ENCODE measurements at places on chromosomes 5 and 9. TPM values are rescaled to one million over a fixed set of nuclear protein-coding genes. Genes with fewer than 3 reads are reported as not detected.

The NPR2 gene
- total RNA-seq = 34.3 TPM

DNA sequence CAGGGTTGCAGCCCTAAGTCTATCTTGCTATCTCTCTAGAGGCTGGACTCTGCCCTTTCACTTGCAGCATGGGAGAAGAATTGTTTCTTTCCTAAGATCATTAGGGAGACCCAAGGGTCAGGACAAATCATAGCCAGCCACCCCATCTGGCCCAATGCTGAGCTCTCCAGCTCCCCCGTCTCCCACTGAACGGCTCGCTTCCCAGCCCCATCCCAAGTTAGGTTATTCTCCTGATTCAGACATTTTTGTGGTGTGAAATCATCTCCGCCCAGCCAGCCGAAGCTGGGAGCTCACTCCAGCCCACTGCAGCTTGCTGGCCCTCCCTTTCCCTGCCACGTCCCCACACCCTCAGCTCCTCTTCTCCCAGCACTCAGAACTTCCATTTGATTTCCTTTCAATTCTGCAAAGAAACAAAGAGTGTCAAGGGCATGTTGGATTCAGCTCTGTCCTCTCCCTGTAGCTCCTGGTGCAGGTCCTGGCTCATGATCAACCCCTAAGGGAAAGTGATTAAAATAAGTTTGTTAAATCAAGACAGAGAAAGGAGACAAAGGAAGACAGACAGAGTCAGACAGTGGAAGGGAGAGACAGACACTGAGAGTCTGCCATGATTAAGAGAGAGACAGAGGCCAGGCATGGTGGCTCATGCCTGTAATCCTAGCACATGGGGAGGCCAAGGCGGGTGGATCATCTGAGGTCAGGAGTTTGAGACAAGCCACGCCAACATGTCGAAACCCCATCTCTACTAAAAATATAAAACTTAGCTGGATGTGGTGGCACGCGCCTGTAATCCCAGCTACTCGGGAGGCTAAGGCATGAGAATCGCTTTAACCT, 12.6 kb upstream of the SPARC start:
- DNase-seq = peak; percentile 45

GRCh38 chr9:90970608-90971007, 169.0 kb downstream of the SYK start:
- DNase-seq = no peak

DNA sequence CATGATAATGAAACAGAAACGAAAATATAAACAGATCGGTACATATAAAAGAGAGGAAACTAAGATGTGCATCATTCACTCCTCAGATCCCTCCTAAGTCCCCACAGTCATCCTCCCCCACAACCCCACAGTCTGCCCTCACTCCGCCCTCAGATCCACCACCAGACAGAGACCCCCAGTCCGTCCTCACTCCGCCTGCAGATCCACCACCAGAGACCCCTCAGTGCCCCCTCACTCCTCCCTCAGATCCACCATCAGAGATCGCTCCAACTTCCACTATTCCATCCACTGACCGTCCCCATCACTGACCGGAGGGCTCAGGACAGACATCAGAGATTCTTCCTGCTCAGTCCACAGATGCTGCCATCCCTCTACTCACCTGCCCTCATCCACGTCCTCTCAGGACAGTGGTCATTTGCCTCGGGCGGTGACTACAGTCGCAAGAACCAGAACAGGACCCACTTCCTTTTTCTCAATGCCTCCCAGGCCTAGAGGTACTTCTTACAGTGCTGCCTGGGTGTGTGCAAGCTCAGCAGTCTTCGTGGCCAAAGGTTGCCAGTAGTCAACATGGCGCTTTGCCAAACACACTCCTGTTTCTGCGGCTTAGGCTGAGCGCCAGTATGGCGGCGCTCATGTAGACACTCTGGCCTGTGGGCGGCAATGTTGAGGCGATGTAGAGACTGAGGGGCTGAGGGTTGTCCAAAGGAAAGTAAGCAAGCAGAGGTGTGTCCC, 8.3 kb upstream of the SPATA31C1 start:
- DNase-seq = no peak

The MARCHF3 gene
- total RNA-seq = 1.8 TPM

- DNase-seq = no peak
Observed at GRCh38 chr9:114310471-114311450, 12.1 kb upstream of the ORM1 start.

DNA sequence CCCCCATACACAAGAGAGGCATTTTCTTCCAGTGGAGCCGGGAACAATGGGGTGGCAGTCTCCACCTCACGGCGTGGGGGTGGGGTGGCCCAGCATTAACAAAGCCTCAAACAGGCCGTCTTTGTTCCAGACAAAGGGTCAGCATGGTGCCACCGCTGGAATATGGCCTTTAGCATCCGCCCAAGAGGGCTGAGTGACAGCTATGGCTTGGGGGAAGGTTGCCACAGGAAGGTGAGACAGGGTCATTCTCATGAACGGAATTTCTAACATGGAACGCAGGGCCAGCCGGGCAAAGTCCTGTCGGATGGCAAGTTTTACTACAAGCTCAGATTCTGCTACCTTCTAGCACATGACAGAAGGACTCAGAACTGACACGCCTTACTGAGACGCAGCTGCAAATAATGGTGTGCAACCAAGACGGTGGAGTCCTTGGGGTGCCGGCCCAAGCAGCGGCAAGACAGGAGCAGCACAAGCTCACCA, 64.0 kb downstream of the OTULIN start:
- no peak for DNase-seq

DNA sequence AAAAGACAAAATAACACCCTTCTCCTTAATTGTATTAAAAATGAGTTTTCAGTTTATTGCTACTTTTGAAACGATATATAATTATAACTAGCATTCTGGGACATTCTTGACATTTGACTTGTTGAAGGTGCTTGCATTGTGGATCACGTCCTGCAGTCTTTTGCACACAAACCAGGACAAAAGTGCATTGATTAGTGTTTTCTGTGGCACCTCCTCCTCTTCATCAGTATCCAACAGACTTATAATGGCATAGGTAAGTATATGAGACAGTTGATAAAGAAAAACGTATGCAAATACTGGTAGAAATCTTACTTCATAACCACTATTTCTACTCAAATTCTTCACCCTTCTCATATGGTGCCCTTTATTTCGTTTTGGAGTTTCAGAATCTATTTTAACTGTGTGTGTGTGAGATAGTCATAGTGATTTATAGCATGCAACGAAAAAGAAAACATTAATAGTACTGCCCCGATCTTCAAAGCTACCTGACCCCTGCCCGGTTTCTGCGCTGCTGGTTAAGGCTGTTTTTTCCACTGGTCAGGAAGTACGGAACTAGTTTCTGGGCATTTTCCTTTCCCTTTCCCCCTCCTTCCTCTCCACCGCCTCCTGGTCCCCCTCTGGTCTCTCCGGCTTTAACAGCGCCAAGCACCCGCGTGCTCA, 639 bp upstream of the RASA1 start:
- DNase-seq = no peak

The SPTAN1 gene
- 508 TPM for total RNA-seq

GRCh38 chr9:113634596-113635515, 171.3 kb downstream of the RGS3 start:
- DNase-seq = no peak

- DNase-seq = no peak
Observed at GRCh38 chr5:95701074-95701473, 18.3 kb upstream of the SPATA9 start.

GRCh38 chr9:133086894-133087293, 25.1 kb downstream of the CEL start:
- DNase-seq = no peak

DNA sequence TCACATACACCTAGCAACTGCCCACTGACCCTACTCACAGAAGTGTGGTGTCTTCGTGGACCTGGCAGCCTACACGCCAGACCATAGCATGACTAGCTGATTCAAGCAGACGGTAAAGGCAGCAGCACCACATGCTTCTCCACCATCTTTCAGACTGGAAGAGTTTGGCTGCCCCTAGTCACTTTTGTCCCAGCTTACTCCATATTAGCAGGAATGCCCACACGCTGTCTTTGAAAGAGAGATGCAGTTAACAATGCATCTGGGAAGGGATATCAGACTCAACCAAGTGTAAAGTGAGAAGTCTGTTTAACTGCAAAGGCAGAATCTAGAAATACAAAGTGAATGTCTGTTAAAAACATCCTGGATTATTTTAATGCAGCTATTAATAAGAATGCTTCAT, 177.2 kb upstream of the GNA14 start:
- DNase-seq = no peak

DNA sequence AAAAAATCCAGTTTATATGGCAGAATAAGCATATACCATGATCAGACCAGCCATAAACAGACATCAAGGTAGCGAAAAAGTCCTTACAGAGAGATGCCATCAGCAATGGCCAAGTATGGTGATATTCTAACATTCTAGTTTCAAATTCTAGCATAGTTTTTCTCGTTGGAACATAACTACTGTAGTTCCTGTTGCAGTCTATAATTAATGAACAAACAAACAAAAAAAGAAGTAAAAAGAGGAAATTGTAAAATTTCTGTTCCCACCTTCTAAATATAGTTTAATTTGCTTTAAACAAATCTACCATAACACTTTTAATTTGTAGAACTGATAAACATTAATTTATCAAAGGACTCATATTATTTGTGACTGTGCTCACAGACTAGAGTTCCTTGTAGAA, 9.9 kb upstream of the CD180 start:
- no peak for DNase-seq

- DNase-seq = peak; percentile 17
Observed at GRCh38 chr9:117555964-117556629, 141.2 kb upstream of the ASTN2 start.

The STING1 gene
- 68.8 TPM for total RNA-seq

DNA sequence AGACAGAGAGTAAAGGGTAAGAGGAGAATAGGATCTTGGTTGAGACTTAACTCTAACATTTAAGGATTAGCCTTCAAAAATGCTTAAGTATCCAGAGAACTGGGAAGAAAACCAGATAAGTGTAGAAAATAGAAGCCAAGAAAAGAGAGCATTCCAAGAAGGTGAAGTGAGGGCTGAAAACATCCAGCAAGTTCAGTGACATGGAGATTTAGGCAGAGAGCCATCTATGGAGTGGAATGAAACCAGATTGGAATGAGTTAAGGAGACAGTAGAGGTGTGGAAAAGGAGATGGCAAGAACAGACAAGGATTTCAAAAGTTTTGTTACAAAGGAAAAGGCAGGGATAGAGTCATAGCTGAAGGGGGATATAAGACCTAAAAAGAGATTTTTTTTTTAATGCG, 188.1 kb downstream of the TRPM3 start:
- DNase-seq = no peak

The SLC34A3 gene
- total RNA-seq = not detected

The PCDHA9 gene
- 0.39 TPM for total RNA-seq

DNA sequence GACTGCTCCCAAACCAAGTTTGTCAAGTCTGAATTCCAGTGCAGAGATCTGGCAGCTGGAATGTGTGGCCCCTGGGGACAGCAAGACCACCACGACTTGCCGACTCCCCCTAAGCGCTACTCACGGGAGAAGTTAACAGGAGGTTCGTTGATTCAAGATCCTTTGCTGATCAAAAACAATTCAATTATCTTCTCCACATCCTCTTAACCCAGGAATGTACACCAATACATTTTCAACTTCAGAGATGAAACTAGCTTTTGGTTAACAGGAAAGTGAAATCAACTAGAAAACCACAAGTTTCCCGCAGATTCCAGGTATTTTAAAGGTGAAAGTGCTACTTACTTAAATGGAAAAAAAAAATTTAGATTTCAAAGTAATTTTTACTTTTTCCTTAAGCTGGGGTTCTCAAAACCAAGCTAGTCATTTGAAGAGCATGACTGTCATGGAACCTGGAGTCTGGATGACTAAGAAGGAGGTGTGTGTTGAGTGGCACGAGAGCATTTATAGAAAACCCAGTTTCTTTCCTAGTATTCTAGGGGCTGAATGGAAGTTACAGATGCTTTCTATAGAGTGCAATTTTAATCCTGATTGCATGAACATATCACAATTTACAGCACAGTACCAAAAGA, 257.5 kb upstream of the PANK3 start:
- DNase-seq = no peak

DNA sequence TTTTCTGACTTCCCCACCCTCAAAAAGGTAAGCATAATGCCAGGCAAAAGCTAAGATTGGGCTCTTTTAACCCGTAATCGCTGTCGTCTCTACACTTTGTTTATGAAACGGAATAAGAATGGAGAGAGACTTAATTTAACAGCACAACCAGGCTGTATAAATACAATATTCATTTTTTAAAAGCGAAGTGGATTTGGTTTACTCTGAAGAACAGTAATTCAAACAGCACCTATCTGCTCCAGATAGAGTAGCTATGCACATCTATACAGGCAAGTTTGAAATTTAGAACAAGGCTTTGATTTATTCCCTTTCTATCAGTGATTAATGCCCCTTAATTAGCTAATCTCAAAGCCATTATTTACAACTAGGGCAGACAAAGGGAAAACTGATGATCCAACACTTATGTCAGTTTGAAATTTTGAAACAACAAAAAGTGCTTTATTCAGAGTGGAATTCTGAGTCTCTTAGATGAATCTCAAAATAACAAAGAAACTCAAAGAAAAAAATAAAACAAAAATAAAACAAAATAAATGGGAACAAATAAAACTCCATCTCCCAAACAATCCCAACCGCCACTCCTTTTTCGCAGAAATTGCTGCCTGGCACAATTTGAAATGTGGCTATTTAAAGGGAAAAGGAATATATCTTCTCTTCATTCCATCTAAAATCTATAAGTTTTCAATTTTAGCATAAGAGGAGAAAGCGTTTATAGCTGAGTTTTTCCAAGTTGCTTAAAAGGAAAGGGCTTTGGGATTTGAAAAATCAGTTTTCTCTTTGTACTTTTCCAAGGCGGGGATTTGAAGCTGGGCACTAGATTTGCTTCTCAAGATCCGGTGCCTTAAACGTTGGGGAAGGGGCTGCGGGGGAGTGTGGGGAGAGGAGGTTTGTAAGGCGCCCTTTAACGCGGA, 298.6 kb downstream of the PARP8 start:
- DNase-seq = no peak

- no peak for DNase-seq
Observed at GRCh38 chr5:15421381-15421780, 78.6 kb upstream of the FBXL7 start.

DNA sequence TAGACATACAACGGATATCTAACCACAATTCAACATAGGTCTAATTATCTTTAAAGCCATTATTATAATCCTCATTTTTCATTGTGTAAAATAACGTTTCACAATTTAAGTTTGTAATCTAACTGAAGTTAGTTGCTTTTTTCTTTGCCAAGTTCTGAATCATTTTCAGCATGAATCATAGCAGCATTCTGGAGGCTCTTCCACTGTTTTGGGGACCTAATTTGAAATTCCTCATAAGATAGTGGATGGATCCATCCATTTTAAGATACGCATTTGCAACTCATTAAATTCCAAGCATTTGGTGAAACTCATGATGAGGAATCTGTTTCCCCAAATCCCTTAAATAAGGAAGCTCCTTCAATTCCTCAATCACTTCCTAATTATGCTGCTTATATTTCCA, 447.1 kb upstream of the CDH10 start:
- DNase-seq = no peak

- DNase-seq = no peak
Observed at GRCh38 chr5:3103262-3103811, 351.9 kb upstream of the IRX2 start.

GRCh38 chr9:134661299-134661698, 19.7 kb downstream of the COL5A1 start:
- no peak for DNase-seq

All from tibial nerve (tissue), 4 donors.